ENCODE measurements at places on chromosomes 3 and 15. TPM values are rescaled to one million over a fixed set of nuclear protein-coding genes. Genes with fewer than 3 reads are reported as not detected.

DNA sequence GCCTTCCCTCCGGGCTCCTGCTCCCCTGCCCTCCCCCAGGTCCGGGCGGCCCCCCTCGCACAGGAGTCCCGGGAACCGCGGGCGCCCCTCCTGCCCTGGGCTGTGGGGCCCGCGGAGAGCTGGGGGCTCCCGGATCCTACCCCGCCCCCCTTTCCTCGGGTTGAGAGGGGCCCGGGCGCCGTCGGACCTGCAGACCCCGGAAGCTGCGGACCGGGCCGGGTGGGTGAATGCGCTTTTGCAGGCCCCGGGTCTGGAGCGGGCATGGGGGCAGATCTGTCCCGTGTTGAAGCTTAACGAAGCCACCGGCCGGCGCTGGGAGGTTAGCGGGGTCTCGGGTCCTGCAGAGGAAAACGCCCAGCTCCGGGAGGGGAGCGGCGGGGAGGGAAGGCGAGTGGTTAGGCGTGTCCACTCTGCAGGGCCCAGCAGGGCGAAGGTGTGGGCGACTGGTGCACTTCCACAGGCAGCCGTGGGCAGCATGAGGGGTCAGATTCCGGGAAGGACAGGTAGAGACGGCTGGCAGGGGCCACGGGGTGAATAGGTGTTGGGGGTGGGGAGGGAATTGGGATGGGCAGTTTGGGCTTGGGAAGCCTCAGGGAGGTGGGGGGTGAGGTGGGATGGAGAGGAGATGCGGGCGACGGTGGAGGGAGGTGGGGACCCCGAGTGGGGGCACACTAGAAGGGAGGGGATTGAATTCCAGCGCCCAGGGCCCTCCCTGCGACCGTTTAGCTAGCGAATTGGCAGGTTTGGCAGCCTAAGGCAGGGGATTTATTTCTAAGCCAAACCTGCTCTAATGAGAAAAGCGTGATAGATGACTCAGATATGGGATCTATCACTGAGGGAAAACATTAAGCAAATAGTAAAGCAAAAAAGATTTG is 635 bp downstream of the CD276 start:
- DNase-seq: no peak

Gene SPTBN5
- 2.2 TPM for total RNA-seq

DNA sequence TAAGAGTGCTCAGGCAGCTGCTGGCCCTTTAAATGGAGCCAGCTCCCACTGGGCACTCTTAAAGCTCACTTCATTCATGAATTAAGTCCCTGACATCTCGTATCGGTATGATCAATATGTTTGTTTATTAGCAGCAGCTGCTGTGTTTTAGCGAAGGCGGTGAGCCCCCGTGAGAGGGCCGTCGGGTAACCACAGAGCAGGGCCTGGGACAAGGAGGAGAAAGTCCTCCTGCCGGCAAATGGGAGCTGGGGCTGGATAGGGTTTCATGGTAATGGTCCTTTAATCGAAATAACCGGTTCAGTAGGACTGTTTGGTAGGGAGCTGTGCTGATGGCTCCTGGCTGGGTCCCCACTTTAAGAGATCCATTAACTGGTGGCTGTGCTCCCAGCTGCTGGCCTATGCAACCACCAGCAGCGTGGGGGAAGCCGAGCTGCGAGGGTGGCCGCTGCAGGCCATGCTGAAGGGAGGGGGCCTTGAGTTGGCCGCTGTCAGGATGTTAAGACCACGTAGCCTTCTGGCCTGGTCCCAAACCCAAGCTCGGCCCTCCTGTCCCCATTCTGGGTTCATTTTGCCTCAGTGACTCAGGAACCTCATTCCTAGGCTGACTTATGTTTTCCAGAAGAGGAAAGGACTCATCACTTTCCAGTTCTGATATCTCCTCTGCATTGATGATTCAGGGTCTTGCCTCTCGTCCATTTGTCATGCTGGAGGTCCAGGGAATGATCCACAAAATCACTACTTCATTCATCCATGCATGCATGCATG is 67.6 kb upstream of the NTRK3 start:
- DNase-seq: no peak

Gene GPR176
- total RNA-seq: 3.1 TPM

Gene PRR20G
- not detected for total RNA-seq

Gene SCAANT1
- not detected for total RNA-seq

Gene GPR156
- total RNA-seq: not detected
